ENCODE measurements at places on chromosomes 11 and 22.
A peak's percentile ranks its signal among the peaks of the same experiment; 100 is the strongest.

DNA sequence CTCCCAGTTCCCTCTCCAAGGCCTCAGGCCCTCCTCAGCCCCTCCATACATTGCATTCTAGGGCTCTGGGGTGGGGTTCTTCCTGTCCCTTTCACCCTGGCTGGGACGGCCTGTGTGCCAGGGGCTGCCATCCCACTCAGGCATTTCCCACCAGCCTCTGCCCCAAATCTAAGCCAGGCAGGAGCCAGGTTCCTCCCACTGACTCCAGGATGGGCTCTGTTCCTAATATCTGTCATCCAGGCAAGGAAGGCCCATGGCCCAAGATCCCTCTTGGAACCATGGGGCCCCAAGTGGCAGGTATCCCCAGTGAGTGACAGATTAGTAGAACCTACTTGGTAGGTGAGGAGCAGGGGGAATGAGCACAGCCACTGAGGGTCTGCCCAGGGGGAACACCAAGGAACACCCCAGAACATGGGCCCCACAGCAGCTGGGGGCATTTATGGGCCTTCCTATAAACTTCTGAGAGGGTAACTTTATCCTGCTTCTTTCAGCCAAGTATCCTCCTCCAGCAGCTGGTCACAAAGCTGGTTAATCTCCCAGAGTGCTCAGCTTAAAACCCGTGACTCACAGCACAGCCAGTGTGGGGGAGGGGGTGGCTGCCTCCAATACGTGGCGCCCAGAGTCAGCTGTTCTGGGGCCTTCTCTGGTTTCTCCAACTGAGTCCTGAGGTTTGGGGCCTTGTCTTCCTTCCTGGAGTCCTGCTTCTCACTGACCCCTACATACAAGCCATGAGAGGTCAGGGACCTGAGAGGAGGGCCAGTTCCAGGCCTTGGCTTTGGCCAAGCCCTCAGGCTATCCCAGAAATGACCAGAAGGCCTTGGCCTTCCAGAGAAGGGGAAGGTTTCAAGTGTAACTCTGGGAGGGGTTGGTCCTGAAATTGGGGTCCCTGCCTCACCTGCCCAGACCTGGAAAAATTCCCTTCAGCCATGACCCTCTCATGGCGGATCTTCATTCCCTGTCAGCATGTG is 19.9 kb upstream of the MYOD1 start:
- no peak for DNase-seq

DNA sequence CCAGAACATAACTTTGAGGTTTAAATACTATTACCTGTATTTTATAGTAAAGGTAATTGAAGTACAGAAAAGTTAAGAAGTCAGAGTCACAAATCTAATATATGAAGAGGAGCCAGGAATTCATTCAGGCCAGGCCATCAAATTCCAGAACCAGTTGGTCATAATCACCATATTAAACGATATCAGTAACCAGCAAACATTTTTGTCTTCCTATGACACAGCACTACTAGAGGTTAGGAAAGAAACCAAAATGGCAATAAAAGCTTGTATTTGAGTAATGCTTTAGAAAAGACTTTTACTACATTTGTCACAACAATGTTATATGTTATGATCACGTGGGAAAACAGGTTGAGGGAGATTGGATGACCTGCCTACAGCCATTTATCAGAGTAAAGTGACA is 62.2 kb downstream of the DKK3 start:
- DNase-seq = peak; percentile 62

GRCh38 chr11:8250981-8251615 is 12.6 kb downstream of the LMO1 start:
- DNase-seq = no peak

- DNase-seq = no peak
Measured at GRCh38 chr22:26902401-26903029, 245.1 kb downstream of the MIAT start.

GRCh38 chr22:16970446-16970845 is 37.6 kb downstream of the GAB4 start:
- DNase-seq = no peak

DNA sequence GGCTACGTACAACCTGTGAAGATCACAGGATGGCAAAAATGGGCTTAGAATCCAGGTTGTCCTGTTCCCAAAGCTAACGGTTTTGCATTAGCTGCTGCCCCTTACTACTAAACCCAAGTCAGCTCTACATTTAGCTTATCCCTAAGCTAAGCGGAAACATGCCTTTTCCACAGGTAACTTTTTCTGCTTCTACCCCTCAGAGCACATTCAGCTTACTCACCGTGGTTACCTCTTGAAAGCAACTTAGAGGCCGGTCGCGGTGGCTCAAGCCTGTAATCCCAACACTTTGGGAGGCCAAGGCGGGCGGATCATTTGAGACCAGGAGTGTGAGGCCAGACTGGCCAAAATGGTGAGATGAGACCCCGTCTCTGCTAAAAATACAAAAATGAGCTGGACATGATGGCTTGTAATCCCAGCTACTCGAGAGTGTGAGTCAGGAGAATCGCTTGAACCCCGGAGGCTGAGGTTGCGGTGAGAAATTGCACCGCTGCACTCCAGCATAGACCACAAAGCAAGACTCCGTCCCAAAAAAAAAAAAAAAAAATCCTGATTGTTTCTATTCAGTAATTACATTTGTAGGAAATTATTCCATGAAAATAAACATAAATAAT is 790 bp upstream of the TMEM41B start:
- no peak for DNase-seq

- DNase-seq = no peak
Measured at GRCh38 chr11:42778193-42778592, 533.6 kb upstream of the API5 start.

- DNase-seq = no peak
Measured at GRCh38 chr22:44387486-44387885, 74.7 kb upstream of the SHISAL1 start.

- no peak for DNase-seq
Measured at GRCh38 chr11:83571302-83571701, 285.1 kb upstream of the CCDC90B start.

DNA sequence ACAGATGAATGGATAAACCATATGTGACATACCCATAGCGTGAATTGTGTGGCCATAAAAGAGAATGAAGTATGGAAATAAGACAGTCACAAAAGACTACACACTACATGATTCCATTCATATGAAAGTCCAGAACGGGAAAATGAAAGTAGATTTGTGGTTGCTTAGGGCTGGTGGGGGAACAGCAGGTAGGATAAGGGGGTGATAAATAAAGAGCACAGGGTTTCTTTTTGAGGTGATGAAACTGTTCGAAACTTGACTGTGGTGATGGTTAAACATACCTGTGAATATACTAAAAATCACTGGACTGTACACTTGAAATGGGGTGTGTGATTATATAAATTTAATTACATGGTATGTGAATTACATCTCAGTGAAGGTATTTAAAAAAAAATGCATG is 16.9 kb downstream of the TMEM123 start:
- no peak for DNase-seq

- no peak for DNase-seq
Measured at GRCh38 chr11:2256951-2257700, 13.3 kb downstream of the ASCL2 start.

GRCh38 chr22:38860283-38861169 is 11.5 kb downstream of the CBX6 start:
- DNase-seq = no peak

GRCh38 chr11:62067741-62068140 is 56.1 kb upstream of the INCENP start:
- DNase-seq = no peak

DNA sequence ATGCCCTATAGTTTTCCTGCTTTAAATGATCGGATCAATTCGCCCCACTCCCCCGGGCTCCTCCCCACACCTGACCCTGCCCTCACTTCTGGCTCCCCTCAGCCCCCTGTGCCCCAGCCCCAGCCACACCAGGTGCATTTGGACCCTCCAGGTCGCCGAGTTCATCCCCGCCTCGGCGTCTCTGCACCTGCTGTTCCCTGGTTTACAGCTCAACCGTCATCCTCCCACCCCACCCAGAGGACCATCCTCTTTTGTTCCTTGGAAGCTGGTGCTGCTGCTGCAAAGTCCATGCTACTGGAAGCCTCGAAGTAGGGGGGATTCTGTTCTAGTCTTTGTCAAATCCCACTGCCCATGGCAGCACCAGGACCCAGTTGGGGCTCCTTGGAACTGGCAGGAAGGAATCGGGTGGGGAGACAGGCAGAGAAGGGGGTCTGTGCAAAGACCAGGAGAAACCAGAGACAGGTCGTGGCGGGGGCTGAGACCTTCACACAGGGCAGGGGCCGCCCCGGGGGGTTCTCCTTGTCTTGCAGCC is 4.5 kb upstream of the MUC5B start:
- DNase-seq = no peak

DNA sequence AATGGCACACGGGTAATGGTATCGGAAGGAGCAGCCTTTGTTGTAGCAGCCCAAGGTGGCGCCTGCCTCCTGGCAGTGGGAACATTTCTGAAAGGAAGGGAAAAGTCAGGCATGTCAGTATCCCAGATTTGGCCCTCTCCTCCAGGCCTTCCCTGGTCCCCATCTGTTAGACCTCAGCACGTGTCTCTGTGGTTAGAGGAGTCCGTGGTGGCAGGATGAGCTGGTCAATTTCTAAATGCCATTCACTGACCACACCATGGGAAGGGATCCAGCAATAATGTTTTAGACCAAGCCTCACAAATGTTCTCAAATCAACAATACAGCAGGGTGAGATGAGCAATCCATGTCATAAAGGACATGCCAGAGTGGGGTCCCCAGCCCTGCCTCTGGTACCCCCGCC is 49.0 kb upstream of the CYP2D6 start:
- no peak for DNase-seq

DNA sequence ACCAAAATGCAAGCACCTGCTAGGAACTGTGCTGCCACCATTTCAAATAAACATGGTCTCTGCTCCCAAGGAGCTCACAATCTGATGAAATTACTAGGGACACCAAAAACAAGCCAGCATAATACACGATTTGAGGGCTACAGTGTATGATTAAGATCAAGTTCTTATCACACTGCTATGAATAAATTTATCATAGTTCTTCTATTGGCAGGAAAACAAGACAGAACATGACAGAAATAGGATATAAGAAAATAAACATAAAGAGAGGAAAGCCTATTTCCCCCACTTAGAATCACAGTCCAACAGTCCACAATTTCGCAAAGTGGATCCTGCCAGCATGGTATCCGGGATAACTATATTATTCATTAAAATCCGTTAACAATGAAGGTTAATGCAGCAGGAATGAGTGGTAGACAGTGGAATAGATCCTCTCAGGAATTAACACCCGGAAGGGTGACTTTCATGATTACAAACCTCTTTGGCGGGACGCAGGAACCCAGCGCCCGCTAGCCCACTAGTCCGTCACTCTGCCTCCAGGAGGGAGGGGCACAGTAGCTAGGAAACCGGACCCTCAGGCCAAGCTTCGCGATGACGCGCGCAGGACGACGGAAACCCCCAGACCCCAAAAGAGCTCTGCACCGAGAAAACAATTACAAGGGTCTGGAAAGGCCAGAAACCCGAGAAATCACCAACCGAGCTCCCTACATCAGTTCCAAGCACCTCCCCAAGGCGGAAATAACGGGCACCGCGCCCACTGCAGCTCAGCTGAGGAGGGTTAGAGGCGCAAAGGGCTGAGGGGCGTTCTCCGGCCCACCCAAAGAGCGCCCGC is 607 bp downstream of the CCDC82 start:
- DNase-seq = no peak

GRCh38 chr22:43310798-43311197 is 32.4 kb downstream of the SCUBE1 start:
- no peak for DNase-seq

- no peak for DNase-seq
Measured at GRCh38 chr22:47290706-47291430, 528.4 kb downstream of the TBC1D22A start.

DNA sequence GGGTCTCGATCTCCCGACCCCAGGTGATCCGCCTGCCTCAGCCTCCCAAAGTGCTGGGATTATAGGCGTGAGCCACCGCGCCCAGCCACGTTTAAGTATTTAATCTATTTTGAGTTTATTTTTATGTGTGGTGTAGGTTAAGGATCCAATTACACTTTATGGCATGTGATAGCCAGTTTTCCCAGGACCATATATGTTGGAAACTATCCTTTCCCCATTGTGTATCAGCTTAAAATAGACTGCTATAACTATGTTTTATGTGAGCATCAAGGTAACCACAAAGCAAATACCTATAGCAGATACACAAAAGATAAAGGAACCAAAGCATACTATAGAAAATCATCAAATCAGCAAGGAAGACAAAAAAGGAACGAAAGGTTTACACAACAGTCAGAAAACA is 42.4 kb downstream of the TTC28 start:
- no peak for DNase-seq

- DNase-seq = no peak
Measured at GRCh38 chr11:10502770-10503169, 38.2 kb downstream of the RNF141 start.

GRCh38 chr22:20218326-20218872 is 49.7 kb downstream of the RTN4R start:
- no peak for DNase-seq

All from NCI-H226 (cell line).